ENCODE measurements at places on chromosomes 7 and 10.

DNA sequence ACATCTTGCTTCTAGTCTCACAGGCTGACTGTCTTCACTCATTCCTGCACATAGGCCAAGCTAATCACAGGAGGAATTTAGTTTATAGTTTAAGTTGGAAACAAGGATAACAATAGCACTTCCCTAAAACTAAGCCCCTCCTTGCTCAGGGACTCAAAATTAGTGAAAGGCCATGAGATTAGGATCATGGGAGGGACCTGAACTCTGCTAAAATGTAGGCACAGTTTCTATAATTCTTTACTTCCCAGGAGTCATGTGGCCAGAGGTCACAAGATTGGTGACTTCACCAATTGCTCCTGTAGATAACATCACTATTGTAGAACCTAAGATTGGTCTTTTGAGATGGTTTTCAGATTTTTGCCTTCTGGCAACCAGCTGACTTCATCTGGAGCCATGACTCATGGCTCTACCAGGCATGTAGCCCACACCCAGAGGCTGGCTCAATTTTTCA is 14.8 kb upstream of the UPP1 start:
- DNase-seq, result no peak

GRCh38 chr10:42954766-42955492 is 121.9 kb upstream of the RET start:
- no peak for DNase-seq

DNA sequence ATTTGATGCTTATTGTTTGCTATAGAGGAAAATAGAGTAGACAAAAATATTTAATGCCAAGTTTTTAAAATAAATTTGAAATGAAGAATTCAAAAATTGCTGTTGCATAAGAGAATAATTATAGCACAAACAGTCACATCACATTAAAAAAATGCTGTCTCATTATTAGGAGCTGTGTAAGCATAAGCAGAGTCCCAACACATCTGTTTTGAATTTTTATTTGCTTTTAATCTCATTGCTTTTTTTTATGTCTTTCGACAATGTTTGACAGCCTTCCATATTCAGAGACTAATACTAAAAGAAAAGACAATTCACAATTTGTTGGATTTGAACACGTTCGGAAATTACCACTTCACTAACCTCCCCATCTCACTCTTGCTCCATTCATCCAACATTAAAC is 143.5 kb downstream of the TFPI2 start:
- no peak for DNase-seq

DNA sequence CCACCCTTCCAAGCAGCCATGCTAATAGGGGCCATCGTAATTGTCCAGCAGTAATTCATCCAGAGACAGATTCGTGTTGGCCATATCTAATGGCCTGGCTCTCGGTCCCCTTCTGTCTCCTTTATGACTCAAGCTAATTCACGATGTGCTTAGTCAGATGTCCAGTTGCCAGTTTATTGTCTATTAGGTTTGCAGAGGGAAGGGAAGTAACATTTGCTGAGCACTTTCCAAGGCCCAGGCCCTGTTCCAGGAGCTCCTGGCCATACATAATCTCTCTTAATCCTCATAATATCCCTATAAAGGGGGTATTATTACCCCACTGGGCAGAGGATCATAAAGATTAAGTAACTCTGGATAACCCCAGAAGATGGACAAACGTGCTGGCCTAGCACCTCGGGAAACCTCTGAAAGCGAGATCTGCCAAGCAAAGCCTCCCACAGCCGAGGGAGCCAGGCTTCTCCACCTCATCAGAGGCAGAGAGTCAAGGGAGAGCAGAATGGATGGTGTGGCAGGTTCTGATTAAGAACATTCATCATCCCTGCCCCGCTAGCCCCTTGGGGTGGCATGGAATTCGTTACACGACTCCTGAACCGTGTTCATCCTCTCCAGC is 153.7 kb downstream of the PLXNA4 start:
- no peak for DNase-seq

- DNase-seq, result no peak
Observed at GRCh38 chr10:114876169-114876568, 54.6 kb downstream of the FHIP2A start.

DNA sequence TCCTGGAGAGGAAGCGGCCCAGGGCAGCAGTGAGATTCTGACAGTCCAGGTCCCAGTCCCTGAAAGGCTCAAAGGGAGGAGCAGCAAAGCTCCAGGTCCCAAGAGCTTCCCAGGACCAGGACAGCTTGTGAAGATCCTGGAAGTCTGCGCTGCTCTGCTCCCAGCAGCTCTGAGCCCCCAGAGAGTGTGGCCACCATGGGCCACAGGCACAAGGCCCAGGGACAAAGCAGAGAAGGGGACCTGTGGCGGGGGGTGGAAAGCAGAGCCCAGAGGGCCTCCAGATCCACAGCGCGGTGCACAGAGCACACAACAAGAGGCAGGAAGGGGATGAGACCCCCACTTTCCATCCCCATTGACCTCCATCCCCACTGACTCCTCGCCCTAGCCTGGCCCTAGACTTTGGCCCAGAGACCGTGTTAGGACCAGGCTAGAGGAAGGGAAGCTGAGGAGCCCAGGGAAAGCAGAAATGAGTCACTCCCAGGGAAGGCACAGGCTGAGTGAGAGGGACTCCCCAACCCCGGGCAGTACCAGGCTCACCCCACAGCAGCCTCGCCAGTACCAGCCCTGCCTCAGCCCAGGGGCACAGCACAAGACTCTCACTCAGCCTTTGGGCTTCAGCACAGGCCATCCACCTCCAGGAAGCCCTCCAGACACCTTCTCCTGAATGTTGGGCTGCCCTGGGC is 75.5 kb downstream of the GRID1 start:
- no peak for DNase-seq

Measured in NCI-H2081 (cell line).